GOT3 (cell line): ENCODE measurements at places on chromosomes 2 and 18.

DNA sequence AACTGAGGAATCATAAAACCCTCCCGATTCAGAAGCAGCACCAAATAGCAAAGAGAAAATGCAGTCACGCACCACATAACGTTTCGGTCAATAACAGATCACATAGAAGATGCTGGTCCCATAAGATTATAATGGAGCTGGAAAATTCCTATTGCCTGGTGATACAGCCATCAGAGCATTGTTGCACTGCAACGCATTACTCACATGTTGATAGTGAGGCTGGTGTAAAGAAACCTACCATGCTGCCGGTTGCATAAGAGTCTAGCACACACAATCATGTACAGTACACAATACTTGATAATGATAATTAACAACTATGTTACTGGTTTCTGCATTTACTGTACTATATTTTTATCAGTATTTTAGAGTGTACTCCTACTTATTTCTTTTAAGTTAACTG lies 32.5 kb downstream of the RNF152 start:
- DNase-seq = no peak

DNA sequence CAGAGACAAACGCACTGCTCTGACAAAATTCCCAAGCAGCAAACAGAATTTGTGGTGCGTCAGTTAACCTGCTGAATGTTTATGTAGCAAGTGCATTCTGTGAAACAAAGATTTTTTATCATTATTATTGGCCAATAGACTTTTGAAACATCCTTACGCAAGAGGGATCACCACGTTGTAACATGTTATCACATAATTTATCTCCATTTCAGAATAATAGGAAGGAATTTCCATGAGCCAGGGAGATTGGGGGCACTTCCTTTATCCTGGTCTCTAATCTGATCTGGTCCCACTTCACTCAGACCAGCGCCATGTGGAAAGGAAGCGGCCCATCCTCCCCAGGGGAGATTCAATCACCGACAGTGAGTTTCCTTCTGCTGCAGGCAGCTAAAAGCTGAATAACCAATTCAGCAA lies 166.1 kb downstream of the PID1 start:
- no peak for DNase-seq

DNA sequence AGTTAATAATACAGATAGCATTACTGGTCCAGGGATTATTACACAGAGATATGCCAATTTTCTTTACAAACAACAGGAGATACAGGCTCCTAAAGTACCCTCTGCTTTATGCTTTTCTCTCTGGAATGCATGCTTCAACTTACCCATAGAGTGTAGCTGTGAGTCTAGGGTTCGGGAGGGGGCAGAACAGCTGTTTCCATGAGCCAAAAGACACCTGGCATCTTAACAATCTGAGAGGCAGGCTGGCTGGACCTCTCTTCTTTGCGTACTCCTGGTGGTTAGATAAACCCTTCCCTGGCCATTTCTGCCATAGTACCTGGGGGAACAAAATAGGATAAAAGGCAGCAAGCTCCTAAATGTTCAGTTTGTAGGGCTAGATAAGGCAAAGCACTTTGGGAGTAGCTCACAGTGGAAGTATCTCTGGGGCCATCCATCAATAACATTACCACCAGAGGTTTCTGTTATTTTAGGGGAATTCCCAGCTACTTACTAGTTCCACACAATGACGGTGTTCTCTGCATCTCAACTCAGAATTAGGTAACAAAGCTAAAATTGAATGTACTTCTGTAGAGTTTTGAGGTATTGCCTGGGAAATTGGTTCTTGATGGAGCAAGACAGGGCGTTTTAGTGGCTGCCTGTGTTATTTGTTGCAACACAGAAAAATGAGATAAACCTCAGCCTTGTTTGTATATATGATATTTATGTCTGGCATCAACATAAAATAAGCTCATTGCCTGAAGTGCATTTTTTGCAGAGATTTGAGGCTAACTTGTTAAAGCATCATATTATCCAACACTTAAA lies 6.2 kb upstream of the CCDC85A start:
- no peak for DNase-seq

DNA sequence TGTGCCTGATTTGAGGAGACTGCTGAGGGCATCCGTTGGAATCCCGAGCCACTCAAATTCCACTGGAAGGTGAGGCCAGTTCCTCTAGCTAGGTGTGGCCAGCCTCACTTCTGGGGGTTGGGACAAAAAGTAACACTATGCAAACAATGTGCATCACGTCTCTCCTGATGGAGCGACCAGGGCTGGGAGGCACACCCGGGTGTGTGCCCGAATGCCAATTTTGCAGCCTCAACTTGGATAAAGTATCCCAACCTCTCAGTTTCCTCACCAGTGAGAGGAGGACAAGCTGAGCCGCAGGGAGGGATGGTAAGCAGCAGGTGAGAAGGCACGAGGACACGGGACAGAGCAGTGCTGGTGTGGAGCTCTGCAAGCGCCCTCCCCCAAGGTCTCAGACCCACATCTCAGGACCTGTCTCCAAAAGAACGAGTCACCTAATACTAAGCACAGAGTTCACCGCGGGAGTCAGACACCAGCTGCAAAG lies 218.3 kb downstream of the HAUS1 start:
- DNase-seq = no peak
